ENCODE measurements at places on chromosomes 5 and 9.

- no peak for DNase-seq
Measured at GRCh38 chr9:35993976-35994720, 36.2 kb upstream of the OR2S2 start.

- DNase-seq, result no peak
Measured at GRCh38 chr9:135743546-135744332, 41.8 kb downstream of the KCNT1 start.

GRCh38 chr5:35171078-35171477, 59.2 kb downstream of the PRLR start:
- no peak for DNase-seq

GRCh38 chr9:8234316-8234715, 434.7 kb upstream of the DMAC1 start:
- DNase-seq, result no peak

DNA sequence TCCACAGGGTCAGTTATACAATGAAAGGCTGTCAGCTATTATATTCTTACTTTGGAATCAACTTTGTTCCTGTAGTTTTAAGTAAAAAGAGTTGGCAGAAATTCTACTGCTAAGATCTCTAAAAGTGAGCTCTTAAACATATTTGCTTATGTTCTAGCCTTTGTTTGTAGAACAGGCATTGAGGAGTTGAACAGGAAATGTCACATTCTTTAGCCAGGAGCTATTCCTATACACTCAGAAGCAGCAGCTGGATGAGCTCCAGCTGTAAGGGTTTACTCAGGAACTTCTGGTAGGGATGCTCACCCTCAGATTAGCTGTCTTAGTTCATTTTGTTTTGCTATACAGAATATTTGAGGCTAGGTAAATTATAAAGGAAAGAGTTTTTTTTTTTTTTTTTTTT, 22.4 kb upstream of the SPINK14 start:
- no peak for DNase-seq

GRCh38 chr5:112635276-112635675, 102.4 kb upstream of the APC start:
- DNase-seq, result no peak

- peak; percentile 75 for DNase-seq
Measured at GRCh38 chr9:87792831-87793288, 66.9 kb downstream of the CTSL start.

DNA sequence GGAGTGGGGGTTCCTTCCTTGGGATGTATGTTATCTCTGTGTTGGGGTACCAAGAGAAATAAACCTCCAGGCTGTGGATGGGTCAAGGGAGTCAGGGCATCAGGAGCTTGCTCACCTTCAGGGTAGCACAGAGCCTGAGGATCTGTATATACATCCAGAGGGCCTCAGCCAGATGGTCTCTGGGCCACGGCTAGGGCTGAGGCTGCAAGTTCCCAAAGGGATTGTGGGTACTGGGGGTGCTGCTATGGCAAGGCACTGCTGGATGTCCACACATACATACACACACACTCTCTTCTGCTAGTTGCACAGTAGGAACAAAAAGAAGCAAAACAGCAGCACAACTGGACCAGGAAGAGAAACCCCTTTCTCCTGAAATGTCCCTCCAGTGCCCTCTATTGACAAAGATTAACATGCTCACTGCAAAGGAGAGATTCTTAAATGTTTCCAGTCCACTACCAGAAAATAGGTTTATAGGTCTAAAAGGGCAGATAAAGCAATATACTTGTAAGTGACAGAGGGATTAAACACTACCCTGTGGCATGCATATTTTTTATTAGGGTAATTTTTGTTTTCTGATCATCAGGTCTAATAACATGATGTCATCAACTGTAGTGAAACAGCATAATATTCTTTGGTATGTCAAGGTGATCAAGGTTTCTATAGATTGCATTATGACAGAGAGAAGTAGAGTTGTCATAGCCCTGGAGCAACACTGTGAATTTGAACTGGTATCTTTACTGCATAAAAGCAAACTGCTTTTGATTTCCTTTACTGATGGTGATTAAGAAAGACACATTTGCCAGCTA, 56.3 kb upstream of the KCNN2 start:
- peak; percentile 15 for DNase-seq

DNA sequence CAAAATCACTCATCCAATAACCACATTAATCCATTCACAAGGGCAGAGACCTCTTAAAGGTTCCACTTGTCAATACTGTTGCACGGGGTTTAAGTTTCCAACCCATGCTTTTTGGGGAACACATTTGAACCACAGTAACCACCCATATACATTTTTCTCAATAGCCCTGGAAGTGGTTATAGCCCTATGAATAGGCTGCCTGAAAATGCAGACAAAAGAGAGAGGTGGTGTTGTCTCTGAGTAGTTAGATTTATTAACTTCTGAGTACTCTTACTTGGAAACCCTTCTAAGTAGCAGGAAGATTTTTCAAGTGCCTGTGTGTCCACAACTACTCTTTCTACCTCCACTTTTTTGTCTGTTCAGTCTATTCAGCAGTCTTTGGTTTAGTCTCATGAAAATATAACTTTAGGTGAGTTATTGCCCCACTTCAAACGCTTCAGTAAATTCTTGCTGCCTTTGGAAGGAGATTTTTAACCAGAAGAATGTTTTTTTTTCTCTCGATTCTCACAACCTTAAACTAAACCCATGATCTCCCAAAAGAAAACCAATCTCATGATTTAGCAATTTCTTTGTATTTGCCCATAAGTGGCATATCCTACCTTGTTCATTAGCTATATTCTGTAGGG, 42.6 kb downstream of the ARHGEF28 start:
- no peak for DNase-seq

DNA sequence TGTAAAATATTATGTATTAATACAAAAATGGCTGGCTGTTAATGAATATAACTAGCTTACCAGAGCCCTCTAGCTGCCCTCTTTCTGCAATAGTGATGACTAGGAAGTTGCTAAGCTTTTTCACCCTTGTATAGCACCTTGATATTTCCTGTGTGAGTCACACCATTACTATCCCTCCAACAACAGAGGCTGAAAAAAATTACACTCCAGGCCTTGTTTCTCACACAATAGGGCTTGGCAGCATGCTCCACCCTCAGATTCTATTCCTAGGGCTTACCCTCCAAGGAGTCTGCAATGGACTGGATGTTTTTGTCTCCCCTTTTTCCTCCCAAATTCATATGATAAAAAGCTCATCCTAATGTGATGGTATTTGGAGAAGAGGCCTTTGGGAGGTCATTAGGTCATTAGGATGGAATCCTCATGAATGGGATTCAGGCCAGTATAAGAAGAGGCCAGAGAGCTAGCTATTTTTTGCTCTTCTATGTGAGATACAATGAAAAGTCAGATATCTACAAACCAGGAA, 184.6 kb upstream of the MAP1B start:
- no peak for DNase-seq
